ENCODE measurements at places on chromosomes 6 and 20.

DNA sequence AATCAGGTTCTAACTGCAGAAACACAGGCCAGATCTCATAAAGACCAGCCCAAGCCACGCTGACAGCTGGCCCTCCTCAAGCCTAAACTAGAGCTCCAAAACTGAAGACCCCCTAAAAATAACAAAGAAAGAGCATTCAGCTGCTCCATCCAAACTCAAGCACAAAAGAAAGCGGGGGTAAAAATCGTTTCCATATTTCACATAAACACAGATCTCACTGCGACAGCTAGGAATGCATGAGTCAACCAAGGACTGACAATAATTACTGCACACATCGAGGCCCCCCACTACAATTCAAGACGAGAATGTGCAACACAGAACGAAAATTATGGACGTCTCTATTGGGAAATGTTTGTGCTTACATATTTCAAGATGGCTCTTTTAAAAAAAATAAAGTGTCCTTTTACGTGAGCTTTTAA lies 31.1 kb downstream of the CNKSR3 start:
- no peak for DNase-seq

DNA sequence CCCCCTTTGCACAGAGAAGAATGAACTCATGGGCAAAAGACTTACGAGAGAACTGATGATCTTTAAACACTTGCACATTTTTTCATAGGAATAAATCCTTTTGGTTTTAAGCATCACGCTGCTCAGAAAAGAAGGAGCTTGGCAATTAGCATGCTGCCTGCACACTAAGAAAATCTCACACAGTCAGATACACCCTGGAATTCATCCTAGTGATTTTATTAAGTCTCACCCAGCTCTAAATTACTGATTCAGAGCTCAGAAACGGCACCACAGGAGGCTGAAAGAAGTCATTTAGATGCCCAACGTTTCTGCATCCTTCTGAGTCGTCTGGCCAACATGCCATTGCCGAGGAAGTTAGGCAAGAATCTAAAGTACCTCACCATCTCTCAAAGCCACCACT lies 18.0 kb upstream of the NRSN1 start:
- DNase-seq = no peak

DNA sequence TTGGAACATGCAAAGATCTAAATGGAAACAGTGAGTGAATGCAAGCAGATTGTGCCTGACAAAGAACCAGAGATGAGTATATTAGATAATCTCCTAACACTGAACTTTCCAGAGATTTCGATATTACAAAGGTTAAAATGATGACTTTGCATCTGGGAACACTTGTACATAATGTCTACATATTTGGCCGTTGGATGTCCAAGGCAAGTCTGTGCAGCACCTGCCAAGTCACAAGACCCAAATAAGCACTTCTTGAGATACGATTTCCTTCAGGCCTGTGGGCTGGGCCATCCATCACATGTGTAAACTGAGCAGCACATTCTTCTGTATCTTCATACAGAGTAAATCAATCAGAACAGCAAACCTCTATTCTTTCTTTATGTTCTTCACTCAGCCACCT lies 32.5 kb upstream of the SMLR1 start:
- DNase-seq = no peak

DNA sequence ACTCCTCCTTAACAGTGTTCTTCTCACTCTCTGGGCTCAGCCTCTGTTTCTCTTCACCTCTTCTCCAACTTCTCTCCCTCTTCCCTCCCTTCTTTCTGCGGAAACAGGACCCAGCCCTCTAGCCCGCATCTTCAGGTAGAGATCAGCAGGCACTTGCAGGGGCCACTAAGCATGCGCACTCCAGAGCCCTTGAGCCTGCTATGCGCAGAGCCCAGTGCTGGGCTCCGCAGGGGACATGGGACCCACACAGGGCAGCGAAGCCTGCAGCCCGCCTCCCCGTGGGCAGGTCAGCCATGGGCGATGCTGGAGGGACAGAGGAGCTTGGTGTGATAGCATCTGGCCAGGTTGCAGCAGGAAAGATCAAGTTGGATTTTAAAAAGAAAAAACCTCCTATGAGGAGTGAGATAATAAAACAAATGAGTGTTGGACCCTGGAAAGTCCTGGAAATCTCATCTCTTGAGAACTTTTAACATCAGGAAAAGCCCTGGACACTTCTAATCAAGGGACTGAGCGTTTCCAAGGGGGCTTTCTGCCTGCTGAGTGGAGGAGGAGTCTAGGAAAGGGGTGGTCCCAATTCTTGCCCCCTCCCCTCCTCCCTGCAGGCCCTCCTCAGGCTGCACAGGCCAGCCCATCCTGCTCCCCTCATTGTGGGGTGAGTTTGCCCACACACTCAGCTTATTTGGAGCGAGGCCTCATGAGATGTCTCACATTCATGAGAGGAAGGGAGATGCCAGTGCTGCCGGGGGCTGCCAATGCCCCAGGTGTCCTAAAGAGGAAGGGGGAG lies 71.9 kb downstream of the MDGA1 start:
- DNase-seq = no peak

- DNase-seq = no peak
These were observed 22.1 kb downstream of the NUDT3 start for GRCh38 chr6:34370361-34370760.

DNA sequence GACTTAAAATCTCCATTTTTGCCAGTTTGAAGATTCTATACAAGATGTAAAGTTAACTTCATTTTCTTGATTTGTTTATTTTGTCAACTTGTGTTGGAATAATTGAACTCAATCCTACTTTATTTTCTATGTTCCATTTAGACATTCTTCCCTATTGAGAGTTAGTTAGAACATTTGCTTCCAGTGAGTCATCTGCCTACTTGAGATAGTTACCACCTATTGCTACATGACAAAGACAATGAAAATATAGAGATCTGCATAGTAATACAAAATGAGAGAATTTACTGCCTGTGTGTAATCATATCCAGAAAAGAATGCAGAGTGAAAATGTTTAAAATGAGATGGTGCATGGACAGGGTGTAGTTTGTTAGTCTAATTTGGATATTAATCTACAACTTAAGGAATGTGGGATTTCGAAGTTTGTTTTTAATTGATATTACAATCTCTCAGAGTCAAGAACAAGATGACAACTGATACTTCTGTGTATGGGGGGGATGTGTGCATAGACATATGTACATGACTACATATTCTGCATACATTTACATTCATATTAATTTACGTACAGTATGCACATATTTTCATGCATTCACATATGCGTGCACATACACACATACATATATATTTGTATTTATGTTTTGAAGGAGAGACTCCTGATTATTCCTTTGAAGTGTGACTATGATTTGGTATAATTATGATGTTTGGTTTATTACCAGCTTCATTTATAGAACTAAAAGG lies 420.1 kb downstream of the NKAIN2 start:
- no peak for DNase-seq

DNA sequence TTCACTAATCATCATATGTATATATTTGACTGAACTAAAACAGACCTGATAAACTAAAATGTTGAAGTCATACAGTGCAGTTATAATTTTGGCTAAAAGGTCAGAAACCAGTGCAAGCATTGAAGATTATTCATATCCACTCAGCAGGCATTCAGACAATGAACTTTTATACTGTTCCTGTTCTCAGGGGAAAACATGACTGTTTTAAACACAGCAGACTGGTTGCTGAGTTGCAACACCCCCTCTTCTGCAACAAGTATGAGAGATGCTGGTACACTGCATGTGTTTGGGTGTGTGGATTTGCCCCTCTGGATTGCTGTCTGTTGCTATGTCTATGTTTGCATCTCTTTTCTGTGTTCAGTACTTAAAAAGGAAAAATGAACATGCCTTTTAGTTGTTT lies 206.8 kb downstream of the EYA4 start:
- no peak for DNase-seq

- no peak for DNase-seq
These were observed 162.7 kb downstream of the INSM1 start for GRCh38 chr20:20530428-20531151.

DNA sequence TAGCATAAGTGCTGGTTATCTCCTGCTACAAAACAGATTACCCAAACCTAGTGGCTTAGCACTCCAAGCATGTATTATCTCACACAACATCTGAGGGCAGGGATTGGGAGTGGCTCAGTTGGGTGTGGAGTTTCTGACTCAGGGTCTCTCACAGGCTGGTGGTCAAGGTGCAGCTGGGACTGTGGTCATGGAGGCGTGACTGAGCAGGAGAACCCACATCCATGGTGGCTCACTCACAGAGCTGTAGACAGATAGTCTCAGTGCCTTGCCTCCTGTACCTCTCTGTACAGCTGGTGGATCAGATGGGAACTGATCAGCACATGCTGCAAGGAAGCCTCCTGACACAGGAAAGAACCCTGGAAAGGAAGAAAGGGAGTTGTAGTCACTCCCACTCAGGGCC lies 83.1 kb upstream of the CST7 start:
- DNase-seq = peak; percentile 59

- DNase-seq = no peak
These were observed 24.9 kb downstream of the SLC22A23 start for GRCh38 chr6:3431994-3432393.

GRCh38 chr6:99349171-99350141 lies at the start of gene FAXC:
Gene FAXC (minus strand): TSS chr6:99349674. CDS start chr6:99349372, 302 bp downstream.
- peak; percentile 32 for DNase-seq

DNA sequence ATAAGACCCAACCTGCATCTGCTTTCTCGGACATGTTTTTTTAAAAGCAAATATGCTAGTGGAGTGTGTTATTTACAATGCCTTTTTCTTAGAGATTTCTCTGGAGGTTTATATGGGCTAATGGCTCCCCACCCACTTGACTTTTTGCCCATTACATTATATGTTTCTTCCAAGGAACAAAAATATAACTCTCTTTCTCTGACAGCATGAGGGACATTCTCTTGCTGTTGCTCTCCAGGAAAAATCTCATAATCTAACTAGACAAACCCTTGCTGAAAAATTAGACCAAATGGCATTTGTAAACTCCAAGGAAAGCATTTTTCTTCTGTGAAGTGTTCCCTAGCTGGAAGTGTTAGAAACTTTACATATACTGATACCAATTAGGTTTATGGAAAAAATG lies 213.7 kb downstream of the PRL start:
- DNase-seq = no peak

GRCh38 chr6:157967486-157967885 lies 14.2 kb upstream of the SYNJ2 start:
- DNase-seq = no peak

- no peak for DNase-seq
These were observed 3.8 kb downstream of the ZNF334 start for GRCh38 chr20:46509523-46509922.

DNA sequence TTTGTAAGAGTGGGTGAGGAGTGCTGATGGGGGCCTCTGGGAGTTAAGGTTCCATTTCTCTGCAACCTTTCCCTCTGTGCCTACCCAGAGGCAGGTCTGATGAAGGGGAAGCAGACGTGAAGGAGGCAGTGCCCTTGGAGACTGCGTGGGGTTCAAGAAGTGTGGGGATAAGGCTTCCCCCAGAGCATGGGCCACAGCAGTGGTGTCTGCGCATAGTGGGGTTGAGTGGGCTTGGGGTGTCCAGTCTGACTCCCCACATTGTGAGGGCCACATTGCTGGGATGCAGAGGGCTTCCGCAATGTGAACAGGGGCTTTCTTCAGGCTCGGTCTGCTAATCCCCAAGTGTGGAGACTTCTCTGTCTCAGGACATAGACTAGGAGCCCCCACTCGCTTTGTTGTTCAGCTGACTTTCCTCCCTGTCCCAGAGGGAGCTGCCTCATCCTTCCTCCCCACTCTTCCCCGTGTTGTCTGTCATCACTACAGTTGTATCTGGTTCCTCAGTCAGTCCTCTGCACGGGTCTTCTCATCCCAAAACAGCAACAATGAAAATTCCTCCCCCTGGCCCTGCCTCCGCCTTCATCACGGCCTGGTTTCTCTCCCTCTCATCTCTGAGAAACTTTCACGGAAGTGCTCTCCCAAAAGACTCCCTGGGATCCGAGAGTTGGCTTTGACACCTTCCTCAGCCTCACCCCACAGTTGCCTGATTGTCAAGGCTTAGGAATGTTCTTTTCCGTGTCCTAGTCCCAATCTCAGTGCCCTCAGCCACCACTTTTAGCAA lies 2.8 kb downstream of the EBF4 start:
- no peak for DNase-seq

DNA sequence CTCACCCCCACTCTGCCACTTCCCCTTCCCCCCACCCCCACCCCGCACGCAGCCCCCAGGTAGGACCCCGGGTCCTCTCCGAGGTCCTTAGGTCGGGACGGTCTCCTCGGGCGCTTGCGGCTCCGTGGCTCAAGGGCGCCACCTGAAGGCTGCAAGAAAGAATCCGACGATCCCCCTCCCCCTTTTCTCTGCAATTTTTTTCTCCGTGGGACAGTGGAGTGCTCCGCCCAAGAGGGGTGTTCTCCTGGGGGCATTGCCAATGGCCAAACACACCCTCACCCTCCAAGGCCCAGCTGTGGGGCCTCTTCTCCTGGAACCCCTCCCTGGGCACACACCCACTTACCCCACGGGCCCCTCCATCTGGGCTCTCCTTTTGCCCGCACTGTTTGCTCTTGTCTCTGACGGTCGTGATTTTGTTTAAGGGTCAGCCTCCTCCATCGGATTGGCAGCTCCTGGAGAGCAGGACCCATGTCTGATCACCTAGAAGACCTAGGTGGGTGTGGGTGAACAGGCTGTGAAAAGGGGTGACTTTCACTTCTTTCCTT lies 1.1 kb upstream of the TMEM74B start:
- peak; percentile 70 for DNase-seq

- DNase-seq = peak; percentile 21
These were observed 24.2 kb upstream of the SIRPA start for GRCh38 chr20:1870792-1871550.

- DNase-seq = peak; percentile 9
These were observed 168.4 kb downstream of the PHACTR1 start for GRCh38 chr6:12884983-12885382.

DNA sequence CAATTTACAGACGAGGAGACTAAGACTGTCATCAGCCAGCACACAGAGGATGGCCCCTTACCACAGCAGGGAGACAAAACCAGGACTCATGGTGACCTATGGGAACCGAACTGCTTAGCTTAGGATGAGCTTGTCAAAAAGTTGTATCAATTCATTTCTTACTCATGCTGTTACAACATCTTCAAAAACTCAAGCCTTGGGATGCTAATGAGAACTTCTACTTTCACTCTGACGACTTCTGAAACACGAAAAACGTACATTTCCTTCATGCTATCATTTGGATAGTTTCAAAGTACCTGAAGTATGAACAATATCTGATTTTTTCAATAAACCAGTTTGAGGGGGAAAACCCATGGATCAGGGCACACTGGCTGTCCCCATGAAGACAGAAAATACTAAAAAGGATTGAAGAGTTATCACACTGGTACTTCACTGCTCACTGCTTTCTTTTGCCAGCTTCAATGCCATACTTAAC lies 31.9 kb downstream of the HIVEP2 start:
- no peak for DNase-seq

DNA sequence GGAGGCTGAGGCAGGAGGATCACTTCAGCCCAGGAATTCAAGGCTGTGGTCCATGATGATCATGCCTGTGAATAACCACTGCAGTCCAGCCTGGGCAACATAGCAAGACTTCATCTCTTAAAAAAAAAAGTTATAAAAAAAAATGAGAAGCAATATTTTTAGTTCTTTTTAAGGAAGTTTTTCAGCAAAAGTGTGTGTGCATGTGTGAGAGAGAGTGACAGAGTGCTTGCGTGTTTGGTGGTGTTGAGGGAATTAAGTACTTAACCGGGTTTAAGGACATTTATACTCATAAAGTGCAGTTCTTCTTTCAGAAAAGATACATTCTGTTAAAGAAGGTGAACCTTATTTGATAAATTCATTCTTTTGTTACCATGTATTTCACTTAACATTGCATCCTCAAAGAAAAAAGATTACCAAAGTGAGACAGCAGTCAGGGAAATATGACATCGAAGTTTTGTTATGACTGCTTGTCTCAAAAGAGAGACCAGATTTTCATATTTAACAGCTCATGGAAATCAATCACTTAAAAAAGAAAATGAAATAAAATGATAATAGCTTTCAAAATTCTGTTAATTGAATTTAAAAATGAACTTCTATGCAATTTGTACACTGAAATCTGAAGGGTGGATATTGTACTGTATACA lies 254.7 kb downstream of the ARHGAP18 start:
- DNase-seq = no peak
